ENCODE measurements at places on chromosomes 1 and 21. TPM values are rescaled to one million over a fixed set of nuclear protein-coding genes. Genes with fewer than 3 reads are reported as not detected.

GRCh38 chr1:18347559-18347958 is 133.2 kb upstream of the KLHDC7A start:
- no peaks in the 10 kb centered on the region for H3K36me3 ChIP-seq
- H3K27ac ChIP-seq = no peak overlapping the region
- DNase-seq = no peak
- no peak overlapping the region for H3K4me3 ChIP-seq
- H3K4me1 ChIP-seq = no peaks in the 10 kb centered on the region
- H3K27me3 ChIP-seq = no peaks in the 10 kb centered on the region

DNA sequence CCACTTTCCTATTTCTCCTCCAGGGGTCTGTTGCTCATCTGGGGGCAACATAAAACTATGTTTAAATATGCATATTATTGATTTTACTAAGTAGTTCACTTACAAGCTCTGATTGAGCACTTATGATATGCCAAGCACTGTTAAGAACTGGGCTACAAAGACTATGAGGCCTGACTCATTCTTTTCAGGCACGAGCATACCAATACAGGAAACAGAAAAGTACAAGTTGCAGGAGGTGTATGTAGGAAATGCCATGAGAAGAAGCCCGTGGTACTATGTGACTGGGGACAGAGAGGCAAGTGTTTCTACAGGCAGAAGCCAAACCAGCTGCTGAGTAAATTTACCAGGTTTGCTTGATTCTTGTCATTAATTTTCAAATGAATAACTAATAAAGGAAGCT is 120.4 kb upstream of the PTGFR start:
- no peaks in the 10 kb centered on the region for H3K27me3 ChIP-seq
- DNase-seq = no peak
- no peaks in the 10 kb centered on the region for H3K4me1 ChIP-seq
- no peak overlapping the region for H3K27ac ChIP-seq

- no peaks in the 10 kb centered on the region for H3K27me3 ChIP-seq
- no peaks in the 10 kb centered on the region for H3K36me3 ChIP-seq
- no peaks in the 10 kb centered on the region for H3K4me1 ChIP-seq
- no peak overlapping the region for H3K27ac ChIP-seq
Measured at GRCh38 chr1:186289943-186290545, 85.0 kb downstream of the TPR start.

DNA sequence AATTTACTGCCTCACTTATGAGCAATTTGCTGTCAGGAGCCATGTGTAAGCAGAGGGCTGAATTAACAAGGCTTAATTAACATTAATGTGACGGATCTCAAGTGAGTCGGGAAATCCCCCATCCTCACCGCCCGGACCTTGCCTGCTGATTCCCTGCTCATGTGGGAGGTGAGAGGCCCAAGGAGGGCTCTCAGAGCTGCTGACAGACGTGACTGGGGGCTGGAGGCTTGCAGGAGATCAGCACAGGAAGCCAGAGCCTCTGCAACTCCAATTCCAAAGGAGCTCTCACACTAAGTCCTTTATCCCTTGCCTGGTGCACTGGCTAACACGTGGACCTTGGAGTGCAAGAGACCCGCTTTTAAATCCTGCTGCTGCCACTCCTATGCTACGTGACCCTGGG is 19.4 kb downstream of the LRP8 start:
- no peaks in the 10 kb centered on the region for H3K4me1 ChIP-seq
- DNase-seq = no peak
- H3K4me3 ChIP-seq = no peak overlapping the region
- no peaks in the 10 kb centered on the region for H3K27me3 ChIP-seq
- no peaks in the 10 kb centered on the region for H3K36me3 ChIP-seq

- no peaks in the 10 kb centered on the region for H3K36me3 ChIP-seq
- H3K4me1 ChIP-seq = no peaks in the 10 kb centered on the region
- no peak overlapping the region for H3K4me3 ChIP-seq
- H3K27ac ChIP-seq = no peak overlapping the region
- no peaks in the 10 kb centered on the region for H3K27me3 ChIP-seq
- DNase-seq = no peak
Measured at GRCh38 chr1:48870596-48870995, 93.9 kb upstream of the BEND5 start.

GRCh38 chr1:15424146-15424667 is 14.0 kb upstream of the CTRC start:
- no peaks in the 10 kb centered on the region for H3K27me3 ChIP-seq
- peaks cover 34% of the 10 kb centered on the region for H3K4me1 ChIP-seq
- no peak for DNase-seq
- H3K36me3 ChIP-seq = no peaks in the 10 kb centered on the region
- no peak overlapping the region for H3K27ac ChIP-seq

- H3K4me1 ChIP-seq = no peaks in the 10 kb centered on the region
- no peaks in the 10 kb centered on the region for H3K27me3 ChIP-seq
- no peak for DNase-seq
- no peak overlapping the region for H3K27ac ChIP-seq
- H3K36me3 ChIP-seq = no peaks in the 10 kb centered on the region
Measured at GRCh38 chr1:105208581-105208980, 1458.9 kb downstream of the AMY1C start.

GRCh38 chr1:116489231-116489697 is 81.6 kb downstream of the CD58 start:
- DNase-seq = no peak
- H3K4me1 ChIP-seq = peaks cover 9% of the 10 kb centered on the region

Gene DUSP23
- 23.1 TPM for total RNA-seq

Gene S1PR1
- total RNA-seq = 163 TPM

Gene KLHDC9
- total RNA-seq = 1.2 TPM
